IMR-90 (cell line): ENCODE measurements at places on chromosomes 11 and 22.
A peak's percentile ranks its signal among the peaks of the same experiment; 100 is the strongest.

- DNase-seq, result peak; percentile 61
Observed at GRCh38 chr22:25235547-25236290, 16.3 kb downstream of the CRYBB2 start.

DNA sequence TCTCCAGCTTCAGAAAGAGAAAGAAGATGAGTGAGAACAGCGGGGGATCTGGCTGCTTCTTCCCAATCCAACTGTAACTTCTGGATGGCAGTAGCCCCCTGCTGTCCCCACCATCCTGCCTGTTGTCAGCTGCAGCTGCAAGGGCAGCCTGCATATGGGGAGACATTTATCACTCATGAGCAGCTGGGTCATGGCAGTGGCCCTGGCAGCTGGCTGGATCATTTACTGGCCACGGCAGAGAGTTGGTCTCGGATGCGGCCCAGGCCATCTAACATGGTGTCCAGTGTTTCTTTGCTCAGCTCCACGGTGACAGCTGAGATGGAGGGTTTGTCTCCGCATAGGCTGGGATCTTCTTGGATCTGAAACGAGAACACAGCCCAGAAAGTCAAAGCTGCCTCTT, 14.8 kb downstream of the COMMD9 start:
- no peak for DNase-seq

DNA sequence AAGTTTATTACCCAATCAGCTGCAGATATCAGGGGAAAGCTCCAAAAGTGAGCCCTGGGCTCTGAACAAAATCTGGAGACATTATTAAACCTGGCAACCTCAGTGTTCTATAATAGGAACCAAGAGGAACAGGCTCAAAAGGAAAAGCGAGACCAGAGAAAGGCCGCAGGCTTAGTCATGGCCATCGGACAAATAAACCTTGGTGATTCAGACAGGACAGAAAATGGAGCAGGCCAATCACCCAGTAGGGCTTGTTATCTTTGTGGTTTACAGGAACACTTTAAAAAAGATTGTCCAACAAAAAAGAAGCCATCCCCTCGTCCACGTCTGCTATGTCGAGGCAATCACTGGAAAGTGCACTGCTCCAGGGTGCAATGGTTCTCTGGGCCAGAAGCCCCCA, 7.7 kb upstream of the PANX1 start:
- peak; percentile 91 for DNase-seq

DNA sequence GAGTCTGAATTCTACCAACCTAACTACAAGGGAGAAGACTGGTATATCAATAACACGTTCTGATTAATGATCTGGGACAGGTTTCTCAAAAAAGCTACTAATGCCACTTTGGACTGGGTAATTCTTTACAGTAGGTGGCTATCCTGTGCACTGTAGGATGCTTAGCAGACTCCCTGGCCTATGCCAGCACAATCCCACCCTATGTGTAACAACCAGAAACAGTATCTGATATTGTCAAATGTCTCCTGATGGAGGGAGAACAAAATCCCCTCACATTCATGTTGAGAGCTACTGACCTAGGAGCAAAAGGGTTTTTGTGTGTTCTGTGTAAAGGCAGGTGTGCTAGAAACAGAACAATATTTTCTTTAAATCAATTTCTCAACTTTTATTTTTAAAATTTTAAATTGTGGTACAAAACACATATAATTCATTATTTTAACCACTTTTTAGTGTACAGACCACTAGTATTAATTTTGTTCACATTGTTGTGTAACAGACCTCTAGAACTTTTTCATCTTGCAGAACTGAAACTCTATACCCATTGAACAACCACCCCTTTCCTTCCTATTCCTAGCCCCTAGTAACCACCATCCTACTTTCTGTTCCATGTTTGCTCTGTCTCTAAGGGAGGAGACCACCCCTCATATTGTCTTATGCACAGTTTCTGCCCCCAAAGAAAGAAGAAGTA, 2.1 kb upstream of the MS4A6A start:
- no peak for DNase-seq

- DNase-seq, result no peak
Observed at GRCh38 chr11:123481640-123482039, 51.6 kb downstream of the GRAMD1B start.

DNA sequence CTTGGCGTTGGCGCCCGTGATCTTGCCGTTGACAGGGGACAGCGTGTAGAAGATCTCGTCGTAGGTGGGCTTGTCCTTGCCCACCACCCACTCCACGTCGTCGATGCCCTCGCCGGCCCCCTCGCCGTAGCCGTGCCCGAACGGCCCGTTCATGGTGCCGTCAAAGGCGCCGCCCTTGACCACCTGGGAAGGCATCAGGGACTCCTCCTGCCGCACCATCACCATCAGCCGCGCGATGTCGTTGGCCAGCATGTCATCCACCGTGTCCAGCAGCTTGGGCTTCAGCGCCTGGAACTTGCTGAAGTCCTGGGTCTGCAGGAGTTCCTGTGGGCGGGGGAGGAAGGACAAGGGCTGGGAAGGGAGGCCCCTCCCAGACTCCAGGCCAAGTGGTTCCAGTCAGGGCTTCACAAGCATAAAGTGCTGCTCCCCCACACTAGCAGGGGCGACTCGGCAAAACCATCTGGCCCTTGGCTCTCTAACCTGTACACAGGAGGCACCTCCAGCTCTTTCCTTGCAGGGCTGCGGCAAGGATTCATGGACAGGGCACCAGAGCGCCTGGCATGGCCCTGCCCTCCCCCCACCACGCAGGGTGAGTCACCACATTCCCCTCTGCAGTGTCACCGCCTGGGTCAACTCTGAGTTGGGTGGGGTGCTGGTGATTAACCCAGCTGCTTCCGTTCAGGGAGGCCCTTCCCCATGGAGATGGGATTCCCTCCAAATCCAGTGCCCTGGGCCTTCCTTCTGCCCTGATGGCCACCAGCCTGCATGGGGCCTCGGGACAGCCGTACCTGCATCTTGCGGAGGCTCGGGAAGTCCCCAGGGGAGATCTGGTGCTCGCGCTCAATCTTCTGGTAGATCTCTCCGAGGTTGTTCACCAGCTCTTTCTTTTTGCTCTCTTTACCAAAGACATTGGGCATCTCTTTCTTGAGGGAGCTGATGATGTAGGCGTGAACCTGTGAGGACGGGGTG, 10.4 kb upstream of the CDC42BPG start:
- peak; percentile 91 for DNase-seq

DNA sequence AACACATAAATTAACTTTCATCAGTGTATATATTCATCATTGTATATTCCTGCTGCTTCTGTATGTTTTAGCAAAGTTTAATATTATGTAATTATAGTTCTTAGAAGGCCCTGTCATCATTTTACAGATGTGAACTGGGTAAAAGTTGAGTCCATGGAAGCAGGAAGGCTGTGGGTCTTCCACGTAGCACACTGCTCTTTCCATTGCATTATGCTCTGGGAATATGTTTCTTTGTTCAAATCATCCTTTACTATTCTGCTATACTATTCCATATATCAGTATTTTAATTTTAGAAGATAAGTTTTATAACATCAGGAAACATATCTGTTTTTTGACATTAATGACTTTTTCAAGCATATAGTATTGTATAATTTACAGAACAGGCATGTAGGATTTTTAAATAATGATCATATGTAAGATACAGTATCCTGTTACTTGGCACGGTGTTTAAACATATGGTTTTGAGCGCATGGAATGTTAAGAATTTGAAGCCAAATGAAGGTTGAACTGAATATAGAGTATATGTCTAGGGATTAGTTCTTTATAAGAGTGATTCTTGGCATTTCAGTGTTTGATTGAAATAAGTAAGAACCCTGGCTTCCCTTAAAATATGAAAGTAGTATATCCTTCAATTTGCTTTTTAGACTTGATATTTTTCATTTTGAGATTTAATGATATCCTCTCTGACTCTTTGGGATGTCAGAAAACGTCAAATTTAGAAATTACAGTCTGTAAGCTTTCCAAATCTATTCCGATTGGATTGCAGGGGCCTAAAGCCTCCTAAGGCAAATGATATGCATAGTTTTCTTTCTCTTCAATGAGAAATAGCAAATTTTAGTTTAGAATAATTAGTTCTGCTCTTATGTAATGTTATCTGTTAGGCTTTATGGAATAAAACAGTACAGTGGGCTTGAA, 8.6 kb downstream of the CCDC81 start:
- DNase-seq, result no peak

- no peak for DNase-seq
Observed at GRCh38 chr11:110491577-110492320, 62.0 kb downstream of the FDX1 start.

DNA sequence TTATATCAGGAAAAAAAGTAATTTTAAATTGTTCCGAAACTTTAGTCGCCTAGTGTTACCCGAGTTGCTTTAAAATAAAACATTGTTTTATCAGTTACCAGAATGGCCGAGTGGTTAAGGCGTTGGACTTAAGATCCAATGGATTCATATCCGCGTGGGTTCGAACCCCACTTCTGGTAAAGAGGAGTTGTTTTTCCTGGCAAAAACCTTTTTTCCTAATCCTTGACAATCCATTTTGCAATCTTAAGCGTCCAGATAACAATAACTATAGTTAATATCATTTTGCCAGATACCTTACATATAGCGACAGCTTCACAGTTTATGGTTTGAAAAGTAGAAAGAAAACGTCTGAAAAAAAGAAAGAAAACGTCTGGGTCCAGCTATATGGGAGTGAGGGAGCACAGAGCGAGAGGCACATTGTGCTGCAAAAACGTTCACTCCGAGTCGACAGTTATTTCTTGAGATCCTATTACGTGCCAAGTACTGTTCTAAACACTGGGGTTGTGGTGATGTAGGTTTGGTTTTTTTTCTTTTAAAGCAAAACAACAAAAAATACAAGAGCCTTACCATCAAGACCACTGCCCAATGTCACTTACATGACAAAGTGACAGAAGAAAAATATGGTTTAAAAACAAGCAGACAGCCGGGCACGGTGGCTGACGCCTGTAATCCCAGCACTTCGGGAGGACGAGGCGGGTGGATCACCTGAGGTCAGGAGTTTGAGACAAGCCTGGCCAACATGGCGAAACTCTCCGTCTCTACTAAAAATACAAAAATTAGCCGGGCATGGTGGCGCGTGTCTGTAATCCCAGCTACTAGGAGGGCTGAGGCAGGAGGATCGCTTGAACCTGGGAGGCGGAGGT, 40.6 kb downstream of the OR4D9 start:
- DNase-seq, result peak; percentile 90

DNA sequence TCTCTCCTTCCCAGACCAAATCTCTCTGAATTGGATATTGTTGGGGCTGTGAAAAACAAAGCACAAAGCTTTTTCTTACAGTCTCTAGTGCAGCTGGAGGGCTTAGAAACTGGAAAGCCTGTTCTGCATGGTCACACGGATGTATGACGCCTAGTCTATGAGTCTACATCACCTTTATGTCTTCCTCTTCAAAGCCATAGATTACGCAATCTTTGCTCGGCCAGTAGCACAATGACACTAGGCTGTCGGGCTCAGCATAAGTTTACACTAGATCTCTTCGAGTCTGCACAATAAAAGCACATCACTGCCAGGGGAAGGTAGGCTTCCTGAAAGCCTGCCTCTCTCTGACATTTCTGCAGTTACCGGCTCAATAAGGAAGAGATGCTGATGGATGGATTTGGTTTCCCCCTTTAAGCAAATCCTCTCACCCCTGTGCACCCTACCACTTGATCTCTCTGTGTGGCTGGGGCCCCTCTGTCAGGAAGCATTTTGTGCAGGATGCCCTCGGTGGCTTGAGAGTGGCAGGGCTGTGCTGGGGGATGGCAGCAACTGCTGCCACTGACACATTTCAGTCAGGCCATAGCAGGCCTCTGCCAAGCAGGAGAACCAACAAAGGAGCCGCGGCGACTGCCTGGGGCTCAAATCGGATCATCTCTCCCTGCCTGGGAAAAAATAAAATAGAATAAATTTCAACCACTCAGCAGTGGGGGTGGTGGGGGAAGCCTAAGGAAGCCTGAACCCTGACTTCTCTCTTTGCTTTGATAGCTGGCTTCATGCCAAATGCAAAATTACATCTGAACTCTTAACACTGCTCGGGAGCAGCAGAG, 1272.8 kb downstream of the LRRC4C start:
- no peak for DNase-seq

DNA sequence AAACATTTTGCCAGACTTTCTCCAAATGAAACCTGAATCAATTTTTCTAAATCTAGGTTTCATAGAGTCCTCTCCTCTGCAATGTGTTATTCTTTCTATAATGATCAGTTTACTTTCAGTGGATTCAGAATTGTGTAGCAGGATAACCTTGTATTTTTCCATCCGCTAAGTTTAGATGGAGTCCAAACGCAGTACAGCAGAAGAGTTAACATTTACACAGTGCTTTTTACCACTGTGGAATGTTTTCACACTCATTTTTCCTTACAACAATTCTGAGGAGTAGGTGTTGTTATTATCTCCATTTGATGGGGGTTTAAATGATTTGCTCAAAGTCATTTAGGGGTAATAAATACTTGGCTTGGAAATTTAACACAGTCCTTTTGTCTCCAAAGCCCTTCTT, 9.6 kb downstream of the RAG1 start:
- no peak for DNase-seq

GRCh38 chr11:122348659-122349409, 232.8 kb upstream of the BLID start:
- no peak for DNase-seq

GRCh38 chr11:61505640-61506155, 2.9 kb upstream of the LRRC10B start:
- no peak for DNase-seq

DNA sequence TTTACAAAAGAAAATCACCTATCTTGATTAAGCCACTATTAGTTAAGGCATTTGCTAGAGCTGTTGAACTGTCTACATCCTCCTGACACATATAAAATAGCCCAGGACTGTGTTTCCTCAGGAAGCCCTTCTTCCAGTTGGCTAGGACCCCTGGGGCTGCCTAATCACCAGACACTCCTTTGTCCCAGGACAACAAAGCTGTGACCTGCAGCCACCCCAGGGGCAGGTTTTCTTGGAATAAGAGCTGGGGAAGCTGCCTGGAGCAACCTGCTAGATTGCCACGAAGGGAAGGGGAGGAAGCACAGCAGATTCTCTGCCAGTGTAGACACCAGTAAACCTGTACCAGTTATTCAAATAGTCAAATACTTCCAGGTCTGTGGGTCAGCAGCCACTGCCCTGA, 17.6 kb downstream of the CHST1 start:
- no peak for DNase-seq

- no peak for DNase-seq
Observed at GRCh38 chr22:19648419-19648929, 65.8 kb upstream of the SEPTIN5 start.

DNA sequence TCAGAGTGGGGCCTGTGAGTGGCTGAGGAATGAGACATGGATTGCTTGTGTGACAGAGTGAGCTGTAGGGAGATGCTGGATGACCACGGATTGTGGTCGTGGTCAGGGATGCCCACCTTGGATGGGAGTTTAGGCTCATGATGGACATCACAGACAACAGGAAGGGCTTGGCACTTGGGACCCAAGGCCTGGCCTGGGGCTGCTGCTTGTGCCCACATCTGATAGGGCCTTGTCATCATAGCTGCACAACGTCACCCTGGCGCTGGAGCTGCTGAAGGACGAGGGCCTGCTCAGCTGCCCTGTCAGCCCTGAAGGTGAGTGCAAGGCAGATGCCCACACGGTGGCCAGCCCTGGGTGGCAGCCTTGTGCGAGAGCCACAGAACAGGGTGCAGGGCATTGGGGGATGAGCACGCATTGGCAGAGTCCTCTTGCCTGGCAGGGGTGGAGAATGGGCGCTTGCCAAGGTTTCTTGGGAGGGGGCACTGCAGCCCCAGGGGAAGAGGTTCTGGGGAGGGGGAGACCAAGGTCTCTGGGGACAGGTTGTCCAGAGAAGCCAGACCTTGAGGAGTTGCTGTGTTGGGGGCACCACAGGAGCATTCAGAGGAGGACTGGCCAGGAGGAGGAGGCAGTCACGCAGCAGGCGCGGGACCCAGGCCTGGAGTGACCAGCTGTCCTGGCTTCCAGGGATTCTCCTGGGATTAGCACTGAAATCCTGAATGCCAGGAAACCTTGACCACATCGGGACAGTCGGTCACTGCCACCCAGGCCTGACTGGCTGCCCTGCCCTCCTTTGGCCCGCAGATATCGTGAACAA, 25.0 kb downstream of the PARVG start:
- no peak for DNase-seq
